Occipital lobe (tissue), 3 donors: ENCODE measurements at places on chromosomes 4 and X. TPM values are rescaled to one million over a fixed set of nuclear protein-coding genes. Genes with fewer than 3 reads are reported as not detected.

The FGF16 gene
- total RNA-seq: 0.31 TPM

The KLHL5 gene
- total RNA-seq: 67.1 TPM

The RHOXF1 gene
- total RNA-seq: not detected

GRCh38 chrX:63993936-63994335, 208.9 kb upstream of the ARHGEF9 start:
- DNase-seq: no peak
